ENCODE measurements at places on chromosomes 3 and 15.

DNA sequence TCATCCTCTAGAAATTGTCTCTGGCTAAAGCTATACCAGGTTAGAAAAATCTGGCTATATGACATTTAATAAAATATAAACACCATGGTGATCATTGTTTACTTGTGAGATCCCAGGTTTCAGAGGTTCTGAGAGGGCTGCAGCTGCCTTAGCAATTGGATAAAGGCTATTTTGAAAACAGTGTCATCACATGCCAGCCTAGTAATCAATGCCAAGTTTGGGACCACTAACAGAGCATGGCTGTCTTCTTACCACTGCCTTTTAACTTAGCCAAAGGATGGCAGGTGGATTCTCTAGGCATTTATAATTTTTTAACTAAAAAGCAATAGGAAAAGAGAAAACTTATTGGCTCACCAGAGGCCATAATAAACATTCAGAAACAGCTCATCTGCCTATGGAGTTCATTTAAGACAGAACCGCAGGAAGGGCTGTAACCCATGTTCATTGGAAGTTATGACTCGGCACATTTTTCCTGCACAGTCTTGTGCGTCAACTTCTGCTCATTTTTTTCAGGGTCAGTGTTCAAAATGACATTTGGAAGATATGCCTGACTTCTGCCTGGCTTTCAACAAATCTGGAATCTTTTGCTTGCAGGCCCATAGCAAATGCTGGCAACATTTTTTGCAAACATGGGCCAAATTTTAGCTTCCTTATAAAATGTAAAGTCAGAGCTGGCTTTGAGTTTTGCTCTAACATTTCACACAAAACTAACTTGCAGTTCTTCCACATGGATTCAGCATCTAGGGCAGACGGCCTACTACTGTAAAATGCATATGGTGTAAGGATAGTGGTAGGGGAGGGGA lies 476.0 kb upstream of the TBL1XR1 start:
- DNase-seq, result no peak

GRCh38 chr15:63940966-63941620 lies 105.2 kb downstream of the DAPK2 start:
- peak; percentile 39 for DNase-seq

GRCh38 chr3:169710619-169711018 lies 47.1 kb upstream of the MECOM start:
- no peak for DNase-seq

DNA sequence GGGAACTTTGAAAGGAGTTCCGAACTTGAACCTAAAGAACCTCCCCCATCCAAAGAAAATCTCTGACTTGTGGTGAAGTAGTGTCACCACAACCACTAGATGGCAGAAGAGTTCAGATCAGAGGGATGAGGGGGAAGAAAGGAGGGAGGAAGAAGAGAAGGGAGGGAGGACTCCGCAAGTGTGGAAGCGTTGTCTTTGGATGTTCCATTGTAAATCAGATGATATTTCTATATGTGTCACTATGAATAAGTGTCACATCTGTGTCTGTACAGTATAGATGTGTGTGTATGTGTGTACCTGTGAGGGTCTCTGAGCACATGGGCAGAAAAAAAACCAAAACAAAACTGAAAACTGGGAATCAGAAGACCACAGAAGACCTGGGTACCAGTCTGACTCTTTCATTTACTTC lies 16.9 kb downstream of the SLC24A1 start:
- peak; percentile 30 for DNase-seq

Measured in NCI-H1694 (cell line).